ENCODE measurements at places on chromosomes 7 and 10.

DNA sequence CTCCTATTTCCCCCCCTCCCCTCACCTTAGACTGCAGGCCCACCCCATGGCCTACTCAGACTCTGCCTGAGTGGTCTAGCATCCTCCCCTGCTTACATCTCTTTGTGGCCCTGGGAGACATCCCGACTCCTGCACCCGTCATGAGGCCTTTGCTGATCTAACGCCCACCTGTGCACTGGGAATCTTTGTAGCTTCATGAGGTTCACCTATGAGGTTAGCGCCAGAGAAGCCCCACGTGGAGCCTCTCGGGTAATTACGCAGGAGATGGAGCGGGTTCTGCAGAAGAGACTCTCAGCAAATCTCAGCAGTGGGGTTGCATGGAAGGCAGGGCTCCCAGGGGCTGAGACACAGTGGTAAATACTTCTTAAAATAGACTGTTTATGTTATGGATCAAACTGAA is 43.5 kb upstream of the HSPA12A start:
- DNase-seq: no peak

- DNase-seq: no peak
Measured at GRCh38 chr10:37960591-37961137, 15.8 kb downstream of the ZNF25 start.

DNA sequence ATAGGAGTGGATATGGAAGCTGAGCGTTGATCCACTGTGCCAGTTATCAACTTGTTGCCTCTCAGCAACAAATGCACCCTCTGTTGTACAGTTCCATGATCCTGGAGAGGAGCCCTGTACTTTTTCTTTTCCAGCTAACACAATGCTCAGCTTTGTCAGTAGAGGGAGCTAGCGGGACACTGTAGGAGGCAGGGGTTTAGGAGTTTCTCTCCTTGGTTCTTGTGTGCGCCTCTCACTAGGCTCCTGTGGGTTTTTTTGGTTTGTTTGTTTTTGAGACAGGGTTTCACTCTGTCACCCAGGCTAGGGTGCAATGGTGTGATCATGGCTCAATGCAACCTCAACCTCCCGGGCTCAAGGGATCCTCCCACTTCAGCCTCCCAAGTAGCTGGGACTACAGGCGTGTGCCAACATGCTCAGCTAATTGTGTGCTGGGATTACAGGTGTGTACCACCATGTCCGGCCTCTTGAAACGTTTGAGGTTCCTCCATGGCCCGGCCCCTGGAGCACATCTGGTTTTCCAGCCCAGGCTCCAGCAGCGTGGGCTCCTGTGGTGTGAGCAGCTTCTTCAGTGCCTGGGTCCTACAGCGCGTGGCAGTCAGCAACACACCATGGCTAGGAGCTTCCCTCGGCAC is 12.0 kb upstream of the MARVELD1 start:
- no peak for DNase-seq

GRCh38 chr7:155363852-155364600 is 66.3 kb downstream of the INSIG1 start:
- DNase-seq: no peak

DNA sequence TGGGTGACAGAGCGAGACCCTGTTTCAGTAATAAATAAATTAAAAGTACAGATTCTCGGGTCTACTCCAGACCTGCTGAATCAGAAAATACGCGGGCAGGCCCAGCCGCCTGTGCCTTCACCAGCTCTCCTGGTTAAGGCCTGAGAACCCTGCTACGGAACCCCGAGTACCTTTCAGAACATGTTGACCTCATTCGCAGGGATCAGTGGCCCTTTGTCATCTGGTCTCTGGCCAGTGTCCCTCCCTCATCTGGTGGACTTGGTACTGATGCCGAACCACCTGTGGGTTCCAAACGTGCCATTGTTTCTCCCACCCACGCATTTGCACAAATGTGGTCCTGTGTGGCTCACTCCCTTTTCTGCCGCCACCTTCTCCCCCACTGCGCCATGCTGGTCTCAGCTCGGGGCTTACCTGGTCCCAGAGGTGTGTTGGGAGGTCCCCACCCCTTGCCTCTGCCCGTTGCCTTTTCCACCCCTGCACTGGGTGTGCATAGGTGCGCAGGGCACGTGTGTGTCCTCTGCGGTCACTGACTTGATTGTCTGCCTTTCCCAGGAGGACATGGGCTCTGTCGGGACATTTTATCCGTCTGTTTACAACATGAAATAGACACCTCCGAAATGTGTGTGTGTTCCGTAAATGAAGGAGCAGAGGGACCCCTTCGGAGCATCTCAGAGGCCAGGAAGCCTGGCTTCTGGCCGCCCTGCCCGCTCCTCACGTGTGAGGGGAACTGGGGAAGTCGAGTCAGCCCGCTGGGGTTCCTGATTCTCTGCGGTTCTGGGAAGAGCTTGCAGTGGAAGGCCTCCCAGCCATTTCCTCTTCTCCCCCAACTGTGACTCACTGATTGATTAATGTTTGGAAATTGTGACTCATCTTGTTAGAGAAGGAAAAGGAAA is 135.2 kb downstream of the CUX1 start:
- DNase-seq: peak; percentile 65

- no peak for DNase-seq
Measured at GRCh38 chr7:76064208-76064970, 16.5 kb downstream of the MDH2 start.

DNA sequence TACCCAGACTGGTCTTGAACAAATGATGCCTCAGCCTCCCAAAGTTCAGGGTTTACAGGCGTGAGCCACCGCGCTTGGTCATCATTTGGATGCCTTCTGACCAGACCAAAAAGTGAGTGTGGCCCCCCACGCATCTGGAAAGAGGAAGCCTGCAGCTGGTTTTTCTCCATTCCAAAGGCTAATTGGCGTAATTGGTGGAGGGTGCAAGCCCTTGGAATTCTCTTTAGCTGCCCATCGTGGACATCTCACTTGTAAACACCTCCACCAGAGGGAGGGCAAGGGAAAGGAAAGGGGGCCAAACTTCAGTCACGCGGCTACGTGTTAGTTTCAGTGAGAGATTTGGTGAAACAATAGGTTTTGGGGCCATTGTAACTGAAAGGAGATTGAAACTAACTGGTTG is 4.1 kb upstream of the ARHGAP21 start:
- DNase-seq: no peak

GRCh38 chr7:79504607-79505389 is 51.3 kb upstream of the MAGI2 start:
- DNase-seq: no peak

GRCh38 chr7:134021836-134022235 is 105.3 kb upstream of the LRGUK start:
- DNase-seq: no peak

DNA sequence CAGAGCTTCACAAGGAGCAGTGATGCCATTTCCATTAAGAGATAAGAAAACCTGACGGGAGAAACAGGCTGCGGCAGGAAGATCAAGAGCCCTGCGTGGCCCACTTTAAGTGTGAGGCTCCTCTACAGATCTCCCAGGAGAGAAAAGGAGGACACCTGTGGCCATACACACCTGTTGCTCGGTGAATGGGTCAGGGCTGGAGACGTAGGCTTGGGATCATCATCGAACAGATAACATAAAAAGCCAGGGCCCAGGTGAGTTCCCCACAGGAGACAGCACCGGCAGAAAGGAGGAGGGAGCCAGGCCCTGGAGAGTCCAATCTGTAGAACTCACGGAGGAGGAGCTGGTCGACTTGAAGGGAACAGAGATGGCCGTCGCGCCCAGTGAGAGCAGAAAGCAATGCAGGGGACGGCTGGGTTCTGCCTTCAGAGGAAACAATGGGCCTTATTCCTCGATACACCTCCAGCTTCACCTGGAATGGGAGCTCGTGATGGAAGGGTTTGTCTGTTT is 556.8 kb downstream of the DNAJB6 start:
- no peak for DNase-seq

- DNase-seq: no peak
Measured at GRCh38 chr10:80485946-80486764, 32.0 kb downstream of the TSPAN14 start.

GRCh38 chr10:103533827-103534226 is 40.3 kb downstream of the NEURL1 start:
- no peak for DNase-seq

GRCh38 chr7:507623-508300 is 11.9 kb downstream of the PDGFA start:
- no peak for DNase-seq

DNA sequence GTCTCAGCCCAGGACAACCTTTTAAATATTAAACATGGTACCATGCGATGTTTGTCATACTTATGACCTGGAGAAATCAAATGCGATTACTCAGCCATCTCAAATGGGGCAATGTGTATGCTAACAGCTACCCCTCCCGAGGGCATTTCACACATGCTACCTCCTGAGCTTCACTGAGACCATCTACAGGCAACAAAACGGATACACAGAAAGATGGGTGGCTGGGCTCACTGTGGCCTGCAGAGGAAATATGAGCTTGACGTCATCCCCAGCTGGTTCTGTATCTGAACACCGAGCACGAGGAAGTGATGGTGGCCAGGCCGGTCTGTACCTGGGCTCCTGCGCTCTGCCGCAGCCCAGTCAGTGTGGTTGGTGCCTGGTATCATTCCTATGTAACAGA is 374.3 kb downstream of the RPS24 start:
- DNase-seq: no peak

DNA sequence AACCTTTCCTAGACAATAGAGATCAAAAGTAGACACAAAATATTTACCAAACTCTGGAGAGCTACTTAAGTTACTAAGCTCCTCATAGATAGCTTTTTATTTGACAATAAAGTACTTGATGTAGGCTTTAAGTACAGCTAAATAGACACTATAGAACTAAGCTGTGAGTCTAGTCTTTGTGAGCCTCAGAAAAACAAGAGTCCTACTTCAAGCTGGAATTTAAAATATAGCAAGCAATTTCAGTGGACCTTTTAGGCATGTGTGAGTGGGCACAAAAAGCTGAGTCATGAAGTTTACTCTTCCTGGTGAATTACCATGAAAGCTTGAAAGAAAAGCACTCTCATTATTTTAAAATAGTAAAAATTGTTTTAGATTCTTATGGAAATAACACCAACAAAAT is 76.1 kb downstream of the ADD3 start:
- no peak for DNase-seq

GRCh38 chr7:137454767-137455166 is 111.2 kb upstream of the PTN start:
- no peak for DNase-seq

GRCh38 chr10:3828404-3829155 is 43.6 kb upstream of the KLF6 start:
- DNase-seq: no peak

DNA sequence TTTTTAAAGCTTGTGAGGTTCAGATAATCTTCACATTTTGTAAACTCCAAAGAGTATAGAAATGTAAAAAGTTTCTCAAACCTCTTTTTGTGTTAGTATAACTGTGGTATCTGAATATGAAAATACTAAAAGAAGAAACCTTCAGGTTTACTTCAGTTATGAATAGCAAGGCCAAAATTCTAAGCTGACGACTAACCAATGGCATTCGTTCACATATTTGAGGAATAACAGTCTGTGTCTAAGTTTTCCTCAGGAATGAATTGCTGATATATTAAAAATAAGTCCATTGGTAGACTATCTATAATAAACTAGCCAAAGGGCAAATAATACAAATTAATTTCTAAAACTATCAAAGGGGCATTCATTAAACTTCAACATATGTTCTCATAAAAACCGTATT is 206.0 kb downstream of the CXCL12 start:
- DNase-seq: no peak

DNA sequence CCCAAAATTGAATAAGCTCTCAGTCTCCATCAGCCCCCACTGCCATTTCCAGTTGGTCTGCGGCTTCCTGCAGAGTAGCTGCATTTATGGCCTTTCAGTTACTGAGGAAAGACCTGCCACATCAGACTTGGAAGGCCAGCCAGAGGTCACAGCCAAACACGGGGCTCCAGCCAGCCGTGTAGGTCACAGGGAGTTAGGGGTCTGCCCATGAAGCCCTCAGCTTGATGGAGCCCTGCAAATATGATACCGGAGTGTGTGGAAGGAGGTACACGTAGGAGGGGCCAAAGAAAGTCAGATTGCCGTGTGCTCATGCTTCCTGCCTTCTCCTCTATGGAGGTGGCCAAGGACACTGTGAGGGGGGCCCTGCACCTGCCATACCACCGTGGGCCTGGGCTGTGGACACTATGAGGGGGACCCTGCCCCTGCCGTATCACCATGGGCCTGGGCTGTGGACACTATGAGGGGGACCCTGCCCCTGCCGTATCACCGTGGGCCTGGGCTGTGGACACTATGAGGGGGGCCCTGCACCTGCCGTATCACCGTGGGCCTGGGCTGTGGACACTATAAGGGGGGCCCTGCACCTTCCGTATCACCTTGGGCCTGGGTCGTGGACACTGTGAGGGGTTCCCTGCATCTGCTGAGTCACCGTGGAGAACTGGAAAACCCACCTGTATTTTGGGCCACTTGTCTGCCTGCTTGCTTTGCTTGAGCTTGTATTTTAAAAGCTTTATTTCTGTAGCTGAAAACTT is 335.7 kb upstream of the SHH start:
- no peak for DNase-seq

GRCh38 chr7:80681272-80681885 is 42.9 kb downstream of the CD36 start:
- DNase-seq: no peak

DNA sequence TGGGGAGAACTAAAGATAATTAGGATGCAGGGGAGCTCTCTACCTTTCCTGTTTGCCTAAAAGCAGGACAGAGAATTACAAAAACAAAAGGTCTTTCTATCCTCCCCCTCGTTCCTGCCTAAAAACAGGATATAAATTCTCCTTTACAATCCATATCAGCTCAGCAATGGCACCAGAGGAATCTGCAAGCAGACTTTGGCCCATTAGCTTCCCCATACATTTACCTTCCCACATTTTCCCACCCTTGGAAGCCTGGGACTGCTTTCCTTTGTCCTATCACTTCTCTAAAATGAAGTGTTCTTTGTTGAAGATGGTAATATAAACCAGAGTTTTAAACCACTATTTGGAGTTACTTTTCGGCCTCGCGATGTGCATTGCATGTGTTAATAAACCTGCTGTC is 15.5 kb downstream of the SHTN1 start:
- DNase-seq: no peak

DNA sequence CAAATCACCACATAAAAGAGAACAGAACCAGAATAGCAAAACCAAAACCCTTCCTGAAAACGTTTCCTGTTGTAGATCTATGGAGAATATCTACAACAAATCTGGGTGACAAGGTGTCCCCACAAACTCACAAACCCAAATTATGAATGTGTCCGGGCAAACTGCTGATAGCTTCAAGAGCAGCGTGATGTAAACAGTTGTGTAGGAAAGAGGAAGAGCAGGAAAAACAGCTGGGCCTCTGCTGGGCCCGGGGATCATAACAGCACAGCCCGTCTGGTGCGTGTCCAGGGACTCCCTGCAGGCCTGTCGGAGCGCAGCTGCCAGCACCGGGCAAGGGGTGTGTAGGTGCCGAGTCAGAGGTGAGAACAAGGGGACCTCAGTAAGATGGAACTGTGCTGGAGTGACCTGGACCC is 53.7 kb downstream of the KCNH2 start:
- no peak for DNase-seq

GRCh38 chr7:23117841-23118240 is 12.3 kb downstream of the KLHL7 start:
- no peak for DNase-seq

- DNase-seq: no peak
Measured at GRCh38 chr10:19629567-19629966, 186.7 kb upstream of the PLXDC2 start.
